ENCODE measurements at places on chromosomes 5 and 9. TPM values are rescaled to one million over a fixed set of nuclear protein-coding genes. Genes with fewer than 3 reads are reported as not detected.
A peak's percentile ranks its signal among the peaks of the same experiment; 100 is the strongest.

Gene CNTFR
- 0.18 TPM for total RNA-seq

DNA sequence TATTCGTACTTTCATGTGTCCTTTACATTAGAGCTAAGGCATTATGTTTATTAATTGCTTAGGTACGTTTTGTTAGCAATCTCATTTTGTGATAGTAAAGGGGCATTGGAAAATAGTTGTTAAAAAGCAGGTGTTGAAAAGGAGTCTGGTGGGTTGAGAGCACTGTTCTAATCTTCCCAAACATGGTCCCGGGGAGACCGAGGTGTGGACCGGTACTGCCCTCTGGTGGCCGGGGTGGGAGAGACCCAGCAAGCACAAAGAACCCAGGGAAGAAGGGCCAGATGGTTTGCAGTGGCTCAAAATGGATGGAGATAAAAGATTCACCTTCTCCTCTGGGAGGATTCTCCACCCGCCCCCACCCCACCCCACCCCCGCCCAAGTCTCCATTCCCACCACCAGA, 26.1 kb downstream of the IDNK start:
- DNase-seq, result no peak
- peaks cover 24% of the 10 kb centered on the region for H3K36me3 ChIP-seq

GRCh38 chr5:59123595-59124561, 541.0 kb downstream of the RAB3C start:
- no peak overlapping the region for H3K4me3 ChIP-seq
- H3K27me3 ChIP-seq, result no peaks in the 10 kb centered on the region
- H3K36me3 ChIP-seq, result no peaks in the 10 kb centered on the region
- no peak for DNase-seq

DNA sequence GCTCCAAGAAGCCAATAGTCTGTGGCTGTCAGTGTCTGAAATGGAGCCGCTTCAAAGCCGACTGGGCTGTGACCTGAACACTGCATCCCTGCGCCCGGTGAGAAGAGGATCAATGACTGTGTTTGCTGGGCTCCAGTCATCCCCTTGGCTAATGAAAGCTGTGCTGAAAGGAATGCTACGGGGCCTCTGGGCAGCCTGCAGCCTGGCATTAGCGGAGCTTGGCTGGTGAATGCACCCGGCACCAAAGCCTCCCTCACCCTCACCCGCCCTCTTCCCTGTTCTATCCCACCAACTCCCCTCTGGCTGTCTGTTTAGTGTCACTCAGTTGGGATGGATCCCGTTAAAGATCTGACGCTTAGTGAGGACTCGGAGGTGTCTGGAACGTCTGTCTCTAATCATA, 355.3 kb downstream of the BNC2 start:
- H3K27me3 ChIP-seq, result no peaks in the 10 kb centered on the region
- peak overlapping the region; percentile 90 for H3K27ac ChIP-seq
- no peak overlapping the region for H3K4me3 ChIP-seq

- H3K27ac ChIP-seq, result no peak overlapping the region
- no peaks in the 10 kb centered on the region for H3K36me3 ChIP-seq
- peaks cover 51% of the 10 kb centered on the region for H3K27me3 ChIP-seq
- H3K4me3 ChIP-seq, result no peak overlapping the region
Observed at GRCh38 chr5:135491552-135492318, 39.6 kb upstream of the TIFAB start.

- H3K36me3 ChIP-seq, result no peaks in the 10 kb centered on the region
- no peak for DNase-seq
- no peaks in the 10 kb centered on the region for H3K27me3 ChIP-seq
- H3K27ac ChIP-seq, result no peak overlapping the region
Observed at GRCh38 chr9:131101207-131101964, 5.1 kb downstream of the AIF1L start.

DNA sequence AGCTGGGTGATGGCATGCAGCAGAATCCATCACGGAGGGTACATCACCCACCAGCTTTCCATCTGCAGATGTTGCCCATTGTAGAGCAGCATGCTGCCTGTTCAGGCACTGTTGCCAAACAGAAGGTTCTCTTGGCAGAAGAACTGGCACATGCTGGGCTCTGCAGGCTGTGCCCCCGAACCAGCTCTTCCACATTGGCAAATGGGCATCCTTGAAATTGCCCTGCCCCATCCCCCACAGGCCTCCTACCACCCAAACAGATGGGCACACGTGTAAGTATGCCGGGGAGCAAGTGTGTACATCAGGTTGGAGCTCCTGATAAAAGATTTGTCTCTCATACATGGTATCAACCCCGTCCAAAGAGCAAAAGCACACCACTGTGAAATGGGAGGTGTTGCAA, 220.3 kb upstream of the TAS2R1 start:
- no peaks in the 10 kb centered on the region for H3K36me3 ChIP-seq
- no peak for DNase-seq
- H3K27me3 ChIP-seq, result no peaks in the 10 kb centered on the region

DNA sequence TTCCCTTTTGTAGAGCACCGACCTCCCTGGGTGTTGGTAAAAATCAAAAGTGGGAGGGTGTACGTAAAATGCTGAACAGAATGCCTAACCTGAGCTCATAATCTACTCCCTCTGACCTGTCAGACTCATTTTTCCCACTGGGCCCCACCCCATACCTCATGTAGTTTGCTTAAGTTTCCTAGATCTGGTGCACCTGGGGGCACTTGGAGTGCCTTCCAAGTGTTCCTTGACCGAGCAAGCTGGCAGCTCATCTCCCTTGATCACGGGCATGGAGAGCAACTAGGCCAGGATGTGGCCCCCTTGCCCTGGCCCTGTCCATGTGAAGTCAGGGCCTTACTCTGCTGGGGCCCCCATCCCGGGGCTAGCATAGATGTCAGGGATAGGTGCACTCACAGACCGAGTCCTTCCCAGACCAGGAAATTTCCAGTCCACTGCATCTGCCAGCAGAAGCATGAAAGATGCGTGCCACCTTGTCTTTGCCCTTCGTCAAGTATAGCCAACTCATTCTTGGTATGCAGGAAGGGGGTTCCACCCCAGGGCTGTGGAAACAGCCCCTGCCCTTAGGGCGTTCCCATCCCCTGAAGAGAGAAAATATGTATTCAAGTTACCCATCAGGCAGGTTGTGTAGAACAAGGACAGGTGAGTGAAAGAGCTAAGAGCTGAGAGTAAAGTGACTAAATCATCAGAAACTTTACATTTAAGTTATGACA, 41.9 kb downstream of the SLC22A5 start:
- peaks cover 63% of the 10 kb centered on the region for H3K4me1 ChIP-seq
- peak overlapping the region; percentile 80 for H3K4me3 ChIP-seq
- H3K36me3 ChIP-seq, result peaks cover 2% of the 10 kb centered on the region
- H3K27me3 ChIP-seq, result no peaks in the 10 kb centered on the region

DNA sequence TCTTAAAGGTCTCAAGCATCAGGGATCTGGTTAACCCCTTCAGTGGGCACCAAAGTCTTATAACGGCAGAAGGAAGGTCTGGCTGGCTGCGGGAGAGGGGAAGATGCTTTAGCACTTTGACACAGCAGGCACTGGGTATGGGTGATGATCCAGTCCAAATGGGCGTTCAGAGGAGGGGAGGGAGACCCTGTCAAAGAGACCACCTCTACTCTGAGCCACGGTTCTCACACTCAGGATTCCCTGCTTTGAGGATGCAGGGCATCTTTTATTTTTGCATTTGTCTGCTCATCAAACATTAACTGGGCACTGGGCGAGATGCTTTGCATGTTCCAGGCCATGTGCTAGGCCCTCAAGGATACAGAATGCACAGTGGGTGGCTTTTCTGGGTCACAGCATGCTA, 204.0 kb downstream of the DAB2IP start:
- H3K36me3 ChIP-seq, result no peaks in the 10 kb centered on the region
- no peak overlapping the region for H3K4me3 ChIP-seq
- no peak overlapping the region for H3K27ac ChIP-seq
- H3K4me1 ChIP-seq, result peaks cover 4% of the 10 kb centered on the region

All from osteocyte (in vitro differentiated cells).